ENCODE measurements at places on chromosomes 6 and 20.

- DNase-seq: no peak
Observed at GRCh38 chr20:37273988-37274387, 12.4 kb upstream of the GHRH start.

GRCh38 chr6:131825946-131826345, 18.1 kb downstream of the ENPP1 start:
- no peak for DNase-seq

DNA sequence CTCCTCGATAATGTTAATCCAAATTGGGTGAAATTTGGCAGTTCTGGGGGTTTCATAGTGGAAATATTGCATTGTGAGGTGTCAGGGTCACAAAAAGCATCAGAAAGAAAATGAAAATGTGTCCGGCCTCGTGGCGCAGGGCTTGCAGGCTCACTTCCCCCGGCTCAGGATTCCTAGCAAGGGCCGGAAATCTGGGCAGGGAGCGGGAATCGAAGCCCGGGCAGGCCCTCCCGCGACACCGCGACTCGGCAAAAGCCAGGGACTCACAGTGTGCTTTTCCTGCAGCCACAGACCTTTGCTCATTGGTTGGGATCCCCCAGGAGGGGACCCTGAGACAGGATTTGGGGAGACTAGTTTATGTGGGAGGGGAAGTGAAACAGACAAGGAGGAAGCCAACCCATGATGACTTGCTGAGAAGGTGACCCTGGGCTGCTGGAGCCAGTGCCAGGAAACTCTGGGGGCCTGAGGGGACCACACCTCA, 847 bp upstream of the CD93 start:
- DNase-seq: no peak

GRCh38 chr6:21752054-21752811, 158.7 kb downstream of the SOX4 start:
- no peak for DNase-seq

DNA sequence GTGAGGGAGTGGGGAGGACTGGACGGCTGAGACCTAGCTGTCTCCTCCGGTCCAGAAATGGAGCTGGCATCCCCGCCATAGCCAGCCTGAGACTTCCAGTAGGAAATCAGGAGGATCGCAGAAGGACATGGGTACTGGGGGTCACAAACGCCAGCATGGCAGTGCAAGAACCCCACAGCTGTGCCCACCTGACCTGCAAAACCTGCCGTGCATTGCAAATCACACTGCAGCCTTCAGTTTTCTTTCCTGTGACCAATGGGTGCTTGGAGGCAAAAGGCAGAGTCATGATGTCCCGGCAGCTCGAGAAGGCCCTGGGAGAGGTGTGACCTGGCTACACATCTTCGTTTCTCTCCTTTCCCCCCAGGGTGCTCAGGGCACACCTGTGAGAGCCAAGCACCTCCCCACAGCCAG, 23.3 kb upstream of the PHACTR3 start:
- DNase-seq: no peak

- no peak for DNase-seq
Observed at GRCh38 chr20:58330687-58331086, 21.2 kb downstream of the RAB22A start.

- no peak for DNase-seq
Observed at GRCh38 chr6:55016261-55016660, 158.1 kb upstream of the HCRTR2 start.

DNA sequence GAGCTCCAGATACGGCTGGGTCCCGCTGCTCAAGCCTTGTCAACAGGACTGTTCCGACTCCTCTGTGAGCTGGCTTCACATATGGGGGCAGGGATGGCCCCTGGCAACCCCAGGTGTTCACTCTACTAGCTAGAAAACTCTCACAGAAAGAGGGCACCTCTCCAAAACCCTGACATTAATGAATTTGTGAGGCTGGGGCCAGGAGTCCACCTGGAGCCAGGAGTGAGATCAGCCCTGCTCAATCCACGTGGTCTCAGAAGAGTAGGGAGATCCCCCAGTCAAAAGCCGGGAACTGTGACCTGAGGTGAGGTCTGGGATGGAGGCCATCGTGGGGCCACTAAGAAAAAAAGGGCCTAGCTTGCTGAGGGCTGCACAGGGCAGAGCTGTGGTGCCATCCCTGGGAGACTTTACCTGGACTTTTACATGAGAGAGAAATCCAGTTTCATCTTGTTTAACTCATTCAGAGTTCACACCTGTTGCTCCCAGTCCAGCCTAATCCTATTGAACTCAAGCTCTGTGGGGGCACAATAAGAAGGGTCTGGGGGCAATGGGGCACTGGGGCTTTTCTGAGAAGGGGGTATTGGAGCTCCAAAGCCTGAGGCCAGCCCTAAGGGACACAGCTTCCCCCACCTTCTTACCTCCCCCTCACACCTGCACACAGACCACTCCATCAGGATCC, 144.3 kb upstream of the MLN start:
- DNase-seq: no peak

DNA sequence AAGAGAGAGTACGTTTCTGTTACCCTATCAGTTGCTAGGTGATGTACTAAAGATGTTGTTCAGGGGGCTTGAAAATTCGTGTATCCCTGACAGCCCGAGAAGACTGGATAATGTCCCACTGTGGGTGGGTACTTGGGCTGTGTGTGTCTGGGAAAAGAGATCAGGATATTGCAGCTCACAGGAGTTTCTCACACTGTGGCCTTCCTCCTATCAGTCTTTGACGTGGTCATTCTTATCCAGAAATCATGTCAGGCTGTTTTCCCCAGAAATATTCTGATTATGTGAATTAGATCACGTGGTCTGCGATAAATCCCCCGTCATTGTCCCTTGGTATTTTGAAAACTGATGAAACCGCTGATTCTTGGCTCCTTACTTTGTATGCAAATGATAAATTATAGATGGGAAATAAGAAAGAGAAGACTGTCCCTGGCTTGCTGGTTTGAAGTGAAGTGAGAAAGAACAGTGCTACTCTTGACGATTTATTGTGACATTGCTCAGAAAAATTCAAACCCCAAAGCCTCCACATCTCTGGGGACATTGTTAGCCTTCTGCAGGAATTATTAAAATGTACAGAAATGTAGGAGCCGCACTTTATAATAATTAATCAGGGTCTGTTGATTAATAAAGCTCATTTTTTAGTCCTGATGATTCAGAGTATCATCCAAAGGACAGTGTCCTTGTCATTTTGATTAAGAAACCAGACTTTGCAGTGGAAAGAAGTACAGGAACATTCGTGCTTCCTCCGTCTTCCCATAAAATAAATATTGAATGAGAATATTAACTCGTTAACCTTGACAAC, 167.5 kb upstream of the TSHZ2 start:
- no peak for DNase-seq

GRCh38 chr6:169371344-169372127, 117.9 kb upstream of the THBS2 start:
- DNase-seq: peak; percentile 16

Data from hematopoietic multipotent progenitor cell treated with erythropoietin and hydrocortisone succinate and interleukin-3 and kit ligand, for 4 days (in vitro differentiated cells).